ENCODE measurements at places on chromosomes 5 and 9.

DNA sequence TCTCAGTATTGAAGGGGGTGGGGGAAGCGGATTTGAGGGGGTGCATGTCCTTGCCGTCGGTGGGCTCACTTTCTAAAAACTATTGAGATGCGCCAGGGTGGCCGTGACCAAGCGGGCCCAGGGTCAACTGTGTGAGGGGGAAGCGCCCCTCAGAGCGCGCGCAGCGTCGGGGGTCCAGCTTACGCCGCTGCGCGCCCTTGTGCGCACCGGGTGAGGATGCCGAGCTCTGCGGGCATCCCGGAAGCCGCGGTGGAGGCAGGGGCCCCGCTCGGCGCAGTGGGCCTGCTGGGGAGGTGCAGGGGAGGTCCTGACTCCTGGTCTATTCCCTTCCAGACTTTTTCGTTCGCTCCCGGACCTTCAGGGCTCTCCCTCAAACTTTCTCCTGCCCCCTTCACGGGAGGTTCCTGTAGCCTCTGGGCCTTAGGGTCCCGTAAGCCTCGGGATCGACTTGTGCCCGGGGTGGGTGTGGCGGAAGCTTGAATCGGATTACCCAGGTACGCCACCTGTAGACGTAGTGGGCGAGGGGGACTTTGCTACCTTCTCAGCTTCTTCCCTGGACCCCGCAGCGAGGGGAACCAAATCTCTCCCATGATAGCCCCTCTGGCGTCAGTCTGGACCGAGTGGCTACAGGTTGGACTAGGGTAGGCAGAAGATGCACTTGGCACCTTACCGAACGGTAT is 2.5 kb upstream of the PRDM6 start:
- DNase-seq, result no peak

DNA sequence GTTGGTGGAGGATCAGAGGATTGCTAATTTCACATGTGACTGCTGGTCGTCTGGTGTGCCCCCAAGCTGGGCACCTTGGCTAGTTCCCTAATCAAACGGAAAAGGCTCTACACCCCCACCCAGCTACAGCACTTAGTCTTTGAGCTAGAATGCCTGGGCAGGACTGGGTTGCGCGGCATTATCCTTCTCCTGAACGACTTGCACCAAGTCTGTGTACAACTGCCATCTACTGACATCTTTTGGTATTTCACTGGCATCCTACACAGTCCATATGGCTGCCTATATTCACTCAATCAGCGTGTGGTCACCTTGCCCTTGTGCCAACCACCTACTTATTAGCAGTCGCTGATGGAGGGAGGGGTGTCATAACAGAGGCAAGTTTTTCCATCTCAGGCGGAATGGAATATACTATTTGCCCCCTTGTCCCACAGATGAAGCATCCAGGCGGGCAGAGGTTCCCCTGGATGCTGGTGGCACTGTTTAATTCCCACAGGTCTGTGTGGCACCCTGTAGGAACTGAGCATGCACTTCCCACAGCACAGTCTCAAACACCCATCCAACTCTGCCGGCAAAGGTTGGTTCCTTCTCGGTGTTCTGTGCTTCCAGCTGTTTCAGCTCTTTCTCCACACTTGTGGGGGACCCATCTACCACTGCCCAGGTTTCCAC is 150.1 kb downstream of the OSTF1 start:
- peak; percentile 20 for DNase-seq

- no peak for DNase-seq
Measured at GRCh38 chr9:14654932-14655331, 38.3 kb downstream of the ZDHHC21 start.

DNA sequence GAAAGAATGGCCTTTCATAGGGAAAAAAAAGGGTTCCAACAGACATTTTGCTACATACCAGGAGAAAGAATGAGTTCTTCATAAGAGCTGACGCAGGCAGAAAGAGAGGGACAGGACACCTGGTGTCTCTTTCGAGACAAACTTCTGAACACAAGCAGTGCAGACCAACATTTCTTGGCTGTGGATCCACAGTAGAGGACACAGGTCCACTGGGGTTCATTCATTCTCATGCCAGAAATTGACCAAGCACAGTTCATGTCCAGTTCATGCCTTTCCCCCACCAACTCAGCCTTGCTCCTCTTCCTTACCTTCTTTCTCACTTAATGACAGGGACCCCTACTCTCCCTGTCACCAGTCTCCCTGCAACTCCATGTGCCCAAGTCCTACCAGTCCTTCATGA is 137.7 kb downstream of the WDR41 start:
- no peak for DNase-seq

DNA sequence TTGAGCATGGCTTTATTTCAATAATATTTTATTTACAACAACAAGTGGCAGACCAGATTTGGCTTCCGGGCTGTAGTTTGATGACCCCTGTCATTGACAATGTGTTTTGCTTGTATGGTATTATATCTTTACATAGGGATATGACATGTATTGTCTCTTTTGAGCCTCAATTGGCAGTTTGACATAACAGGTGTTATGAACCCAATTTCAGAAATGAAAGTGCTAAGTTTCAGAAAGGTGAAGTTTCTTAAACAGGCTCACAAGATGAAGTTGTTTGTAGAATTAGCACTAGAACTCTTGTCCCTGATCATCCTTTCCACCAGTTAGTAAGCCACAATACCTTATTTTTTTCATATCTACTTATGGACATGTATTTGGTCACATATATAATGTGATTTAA is 303.0 kb upstream of the GRIA1 start:
- DNase-seq, result no peak

GRCh38 chr9:87554171-87554910 is 56.7 kb downstream of the DAPK1 start:
- no peak for DNase-seq

DNA sequence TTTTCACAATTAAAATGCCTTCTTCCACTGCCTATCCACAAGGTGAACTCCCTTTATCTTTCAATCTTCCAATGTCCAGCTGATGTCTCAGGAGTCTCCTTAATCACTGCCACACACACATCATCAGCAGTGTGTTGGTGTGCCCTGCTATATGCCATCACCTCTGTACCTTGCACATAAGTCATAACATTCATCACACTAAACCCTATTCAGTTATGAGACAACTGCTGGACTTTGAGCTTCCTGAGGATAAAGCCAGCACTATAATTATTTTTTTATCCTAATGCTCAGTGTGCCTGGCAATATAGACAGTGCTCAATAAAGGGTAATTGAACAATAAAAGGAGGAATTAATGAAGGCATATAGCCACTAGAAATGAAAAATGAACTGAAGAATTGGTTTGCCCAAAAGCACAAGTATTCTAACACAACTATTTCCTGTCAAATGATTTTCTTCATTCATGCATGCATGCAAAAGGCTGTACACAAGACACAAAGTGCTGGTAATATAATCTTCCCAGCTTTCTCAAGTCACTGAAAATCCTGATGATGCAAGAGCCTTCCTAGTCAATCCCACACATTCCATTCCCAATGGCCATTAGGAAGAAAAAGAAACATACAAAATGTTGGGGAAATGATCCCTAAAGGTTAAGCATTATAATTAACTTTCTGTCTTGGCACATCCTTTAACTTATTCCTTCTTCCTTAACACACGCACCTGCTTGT is 32.4 kb downstream of the LPAR1 start:
- DNase-seq, result no peak

DNA sequence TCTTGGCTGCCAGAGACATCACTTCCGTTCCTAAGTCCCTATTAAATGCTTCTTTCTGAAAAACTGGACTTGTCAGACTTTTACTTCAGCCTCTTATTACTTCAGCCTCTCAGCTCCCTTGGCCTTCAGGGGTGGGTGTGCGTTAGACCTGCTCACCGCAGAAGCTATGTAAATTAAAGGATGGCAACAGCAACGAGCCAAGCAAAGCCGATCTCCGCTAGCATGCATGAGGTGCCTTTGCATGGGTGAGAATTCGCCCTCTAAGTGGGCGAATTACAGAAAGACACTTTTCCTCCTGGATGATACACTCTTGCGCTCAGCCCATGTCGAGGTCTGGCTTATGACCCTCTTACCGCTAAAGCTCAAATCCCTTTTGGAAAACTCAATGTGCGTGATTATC is 10.9 kb upstream of the IL3 start:
- no peak for DNase-seq

DNA sequence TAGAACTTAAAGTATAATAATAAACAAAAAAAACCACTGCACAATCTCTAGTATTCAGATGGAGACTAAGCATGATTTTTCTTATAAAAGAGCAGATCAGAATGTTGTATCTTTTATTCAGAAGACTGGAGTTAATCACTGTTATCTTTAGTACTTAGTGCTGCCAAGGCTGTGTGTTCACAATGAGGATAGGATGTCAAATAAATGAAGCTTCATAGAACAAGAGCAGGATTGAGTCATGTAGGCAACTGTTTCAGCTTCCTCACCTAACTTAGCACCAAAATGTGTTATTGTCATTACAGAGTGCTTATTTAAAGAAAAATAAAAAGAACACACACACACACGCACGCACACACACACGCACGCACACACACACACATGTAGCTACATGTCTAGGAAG is 58.1 kb upstream of the CDKN2B start:
- no peak for DNase-seq

- no peak for DNase-seq
Measured at GRCh38 chr5:92635001-92635461, 946.0 kb downstream of the NR2F1-AS1 start.

GRCh38 chr5:83184534-83184933 is 107.2 kb downstream of the XRCC4 start:
- DNase-seq, result no peak

DNA sequence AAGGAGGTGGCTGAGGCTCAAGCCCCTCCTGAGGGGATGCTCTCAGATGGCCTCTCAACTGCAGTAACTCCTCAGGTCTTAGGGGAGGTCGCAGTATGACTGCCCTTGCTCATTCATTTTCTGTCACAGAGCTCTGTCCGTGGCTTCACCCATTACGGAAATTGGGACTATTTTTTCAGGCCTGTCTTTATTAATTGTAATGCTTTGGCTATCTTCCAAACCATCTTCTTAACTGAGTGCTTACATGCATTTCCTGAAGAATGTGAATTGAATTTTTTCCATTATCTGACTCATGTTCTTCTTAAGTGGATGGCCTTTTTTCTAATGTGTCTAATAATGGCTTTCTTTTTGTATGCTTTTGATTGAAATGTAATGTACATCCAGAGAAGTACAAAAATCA is 36.4 kb upstream of the SV2C start:
- DNase-seq, result no peak

- no peak for DNase-seq
Measured at GRCh38 chr9:26682796-26683496, 209.7 kb downstream of the CAAP1 start.

- DNase-seq, result no peak
Measured at GRCh38 chr9:103082494-103082893, 87.4 kb downstream of the CYLC2 start.

- no peak for DNase-seq
Measured at GRCh38 chr9:71384343-71384742, 262.9 kb upstream of the TRPM3 start.

Measured in activated naive CD8-positive, alpha-beta T cell treated with anti-CD3 and anti-CD28 coated beads for 36 hours (primary cell).